ENCODE measurements at places on chromosomes 7 and 10.

- DNase-seq = no peak
Measured at GRCh38 chr10:11450427-11450826, 161.0 kb downstream of the USP6NL start.

DNA sequence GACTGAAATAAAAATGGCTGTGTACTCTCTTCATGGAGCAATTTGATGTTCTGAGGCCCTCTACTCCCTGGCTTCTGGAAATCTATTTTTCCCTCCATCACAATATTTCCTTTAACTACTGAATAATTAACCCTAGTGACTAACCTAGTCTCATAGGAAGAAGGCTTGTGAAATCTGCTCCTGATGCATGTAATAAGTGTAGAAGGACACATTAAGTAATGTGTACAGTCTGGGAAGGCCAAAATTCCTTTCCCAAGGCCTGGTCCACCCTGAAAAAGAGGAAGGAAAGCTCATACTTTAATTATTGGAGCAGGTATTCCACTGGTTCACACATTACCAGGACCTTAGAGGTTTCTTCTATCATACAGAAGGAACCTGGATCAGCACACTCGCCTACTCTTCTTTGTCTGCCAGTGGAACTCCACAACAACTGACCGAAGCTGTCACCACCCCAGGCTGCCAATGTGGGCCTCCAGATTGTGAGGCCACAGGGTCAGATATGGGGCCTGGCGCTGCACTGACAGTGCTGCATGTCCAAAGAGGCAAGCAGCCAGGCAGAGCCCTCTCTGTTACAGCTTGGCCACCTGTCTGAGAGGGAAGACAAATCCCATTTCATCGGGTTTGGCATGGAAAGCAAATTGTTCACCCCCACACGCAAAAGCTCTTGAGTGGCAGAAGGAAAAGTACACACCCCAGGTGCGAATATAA lies 54.4 kb upstream of the FAM133B start:
- no peak for DNase-seq

DNA sequence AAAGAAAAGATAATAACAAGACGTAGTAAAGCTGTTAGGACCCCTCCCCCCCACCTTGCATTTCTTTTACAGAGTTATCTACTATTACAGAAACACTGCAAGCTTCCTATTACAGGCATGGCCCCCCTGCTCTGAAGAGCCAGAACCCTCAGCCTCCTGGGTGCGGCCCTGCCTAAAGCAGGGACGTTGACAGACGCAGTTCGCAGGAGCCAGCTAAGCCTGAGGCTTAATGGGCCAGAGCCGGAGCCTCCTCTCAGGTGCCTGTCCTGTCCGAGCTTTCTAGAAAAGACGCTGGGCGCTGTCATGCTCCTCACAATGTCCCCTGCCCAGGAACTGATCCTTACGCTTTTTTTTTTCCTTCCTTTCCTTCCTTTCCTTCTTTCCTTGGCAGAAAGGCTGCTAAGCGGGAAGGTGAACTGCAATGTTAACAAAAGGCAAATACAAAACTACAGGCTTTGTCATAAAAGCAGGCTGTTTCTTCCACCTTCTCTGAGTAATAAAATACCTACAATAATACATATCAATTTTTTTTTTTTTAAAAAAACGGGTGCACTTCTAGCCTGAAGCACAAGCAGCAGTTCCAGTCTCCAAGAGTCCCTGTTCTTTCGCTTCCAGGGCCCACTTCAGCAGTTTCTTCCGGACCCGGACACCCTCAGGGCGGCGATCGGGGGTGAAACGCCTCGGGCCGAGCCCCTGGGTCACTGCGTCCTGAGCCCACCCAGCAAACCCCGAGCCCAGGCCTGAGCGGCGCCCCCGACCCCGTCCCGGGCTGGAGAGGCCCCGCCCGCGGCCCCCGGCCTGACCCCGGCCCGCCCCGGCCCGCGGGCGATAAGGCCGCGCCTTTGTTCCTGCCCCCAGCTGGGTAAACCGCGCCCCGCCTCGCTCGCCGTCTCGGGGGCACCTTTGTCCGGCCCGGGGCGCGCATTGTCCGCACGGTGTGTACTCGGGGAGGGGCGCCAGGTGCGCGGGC lies 11.2 kb downstream of the MNX1 start:
- DNase-seq = no peak

GRCh38 chr10:1011696-1012095 lies 14.0 kb downstream of the IDI2 start:
- no peak for DNase-seq

GRCh38 chr10:79160191-79160590 lies 91.4 kb downstream of the ZMIZ1 start:
- no peak for DNase-seq
